Activated T-cell treated with anti-CD3 and anti-CD28 coated beads, Interleukin-2, amount 50 U/mL, for 48 hours (primary cell): ENCODE measurements at places on chromosomes 11 and 22.

GRCh38 chr22:37775785-37776638 lies 31.7 kb upstream of the GCAT start:
- no peak for DNase-seq

DNA sequence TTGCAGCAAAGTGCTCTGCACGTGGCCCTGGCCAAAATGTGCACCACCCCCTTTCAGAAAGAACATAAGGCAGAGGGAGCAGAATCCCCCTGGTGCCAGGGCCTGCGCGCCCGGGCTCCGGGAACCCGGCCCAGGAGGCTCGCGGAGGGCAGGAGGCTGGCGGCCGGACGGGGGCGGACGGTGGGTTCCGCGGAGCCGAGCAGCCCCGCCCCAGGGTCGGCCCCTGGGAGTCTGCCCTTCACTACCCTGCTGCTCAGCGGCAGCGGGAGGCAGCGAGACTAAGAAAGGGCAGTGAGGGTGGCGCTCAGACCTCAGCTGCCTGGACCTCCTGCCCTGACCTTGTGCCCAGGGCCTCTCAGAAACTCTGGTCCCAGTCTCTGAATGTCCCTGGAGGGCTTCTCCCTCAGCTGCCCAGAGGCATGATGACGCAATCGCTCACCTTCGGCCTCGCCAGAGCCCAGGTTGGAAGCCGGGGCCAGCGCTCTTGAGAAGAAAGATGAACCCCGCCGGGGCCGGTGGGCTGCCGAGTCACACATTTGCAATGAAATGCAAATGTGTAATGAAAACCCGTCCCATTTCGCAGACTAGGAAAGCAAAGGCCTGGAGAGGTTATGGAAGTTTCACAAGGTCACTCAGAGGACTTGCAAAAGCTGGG lies 1.1 kb upstream of the CLMP start:
- DNase-seq: no peak

DNA sequence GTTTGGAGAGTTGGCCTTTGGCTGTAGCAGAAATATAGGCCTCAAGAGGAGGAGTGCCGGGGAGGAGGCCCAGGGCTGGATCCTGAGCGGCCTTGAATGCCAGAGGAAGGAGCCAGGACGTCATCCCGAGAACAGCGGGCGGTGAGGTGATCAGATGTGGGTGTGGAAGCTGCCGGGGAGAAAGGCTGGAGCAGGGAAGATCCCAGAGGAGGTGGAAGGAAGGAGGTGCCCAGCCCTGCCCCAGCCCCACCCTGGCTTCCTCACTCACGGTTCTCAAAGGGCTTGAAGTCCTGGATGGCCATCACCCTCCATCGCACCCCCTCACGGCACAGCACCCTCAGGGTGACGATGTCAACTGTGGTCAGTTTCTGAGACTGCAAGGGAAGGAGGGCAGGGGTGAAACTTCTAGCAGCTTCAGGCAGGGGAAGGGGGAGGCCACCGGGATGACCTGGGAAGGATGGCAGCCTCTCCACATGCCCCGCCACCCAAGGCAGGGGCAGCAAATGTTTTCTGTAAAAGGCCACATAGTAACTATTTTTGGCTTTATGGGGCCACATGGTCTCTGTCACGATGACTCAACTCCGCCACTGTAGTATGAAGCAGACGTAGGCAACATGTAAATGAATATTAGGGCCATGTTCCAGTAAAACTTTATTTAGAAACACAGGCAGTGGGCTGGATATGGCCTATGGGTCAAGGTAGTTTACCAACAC lies 10.7 kb downstream of the IL2RB start:
- no peak for DNase-seq

GRCh38 chr11:118629761-118630661 lies 22.6 kb downstream of the PHLDB1 start:
- DNase-seq: no peak

GRCh38 chr11:123046473-123047259 lies 15.3 kb downstream of the HSPA8 start:
- no peak for DNase-seq

- no peak for DNase-seq
These were observed 141.0 kb downstream of the SLC17A6 start for GRCh38 chr11:22479208-22479607.

DNA sequence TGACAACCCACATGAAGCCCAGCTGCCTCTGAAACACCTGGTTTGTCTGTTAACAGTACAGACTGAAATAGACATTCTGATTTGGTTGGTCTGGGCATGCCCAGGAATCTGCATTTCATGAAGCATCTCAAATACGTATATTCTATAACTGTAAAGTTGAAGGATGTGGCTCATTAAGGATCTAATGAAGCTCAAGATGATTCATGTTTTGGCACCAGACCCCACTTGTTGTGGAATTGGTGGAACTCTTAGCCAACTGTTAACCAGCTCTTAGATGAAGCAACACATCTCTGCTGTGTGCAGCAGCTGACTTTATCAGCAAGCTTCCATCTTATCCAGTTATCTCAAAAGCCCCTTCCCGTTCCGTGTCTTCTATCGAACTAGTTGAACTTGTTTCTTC lies 232.2 kb downstream of the INSC start:
- no peak for DNase-seq

DNA sequence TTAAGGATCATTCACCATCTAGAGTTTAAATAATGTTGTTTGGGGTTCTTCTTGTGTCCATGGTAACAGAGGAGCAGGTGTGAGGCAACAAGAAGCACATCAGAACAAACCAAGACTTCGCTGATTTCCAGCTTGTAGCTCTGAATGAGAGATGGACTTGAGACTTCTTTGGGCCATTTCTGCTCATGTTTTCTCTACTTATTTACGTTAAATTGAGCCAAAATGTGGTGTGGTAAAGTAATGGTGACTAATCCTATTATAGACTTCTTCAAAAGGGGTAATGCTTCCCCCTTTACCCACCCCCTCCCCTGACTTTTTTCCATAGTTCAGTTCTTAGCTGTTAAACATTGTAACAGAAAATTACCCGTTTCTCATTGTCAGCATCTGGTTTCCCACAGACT lies 65.2 kb downstream of the CSTPP1 start:
- DNase-seq: no peak

- peak; percentile 71 for DNase-seq
These were observed 16.7 kb downstream of the ATG2A start for GRCh38 chr11:64900263-64900678.

- DNase-seq: no peak
These were observed 8.2 kb upstream of the HBE1 start for GRCh38 chr11:5277807-5278382.

DNA sequence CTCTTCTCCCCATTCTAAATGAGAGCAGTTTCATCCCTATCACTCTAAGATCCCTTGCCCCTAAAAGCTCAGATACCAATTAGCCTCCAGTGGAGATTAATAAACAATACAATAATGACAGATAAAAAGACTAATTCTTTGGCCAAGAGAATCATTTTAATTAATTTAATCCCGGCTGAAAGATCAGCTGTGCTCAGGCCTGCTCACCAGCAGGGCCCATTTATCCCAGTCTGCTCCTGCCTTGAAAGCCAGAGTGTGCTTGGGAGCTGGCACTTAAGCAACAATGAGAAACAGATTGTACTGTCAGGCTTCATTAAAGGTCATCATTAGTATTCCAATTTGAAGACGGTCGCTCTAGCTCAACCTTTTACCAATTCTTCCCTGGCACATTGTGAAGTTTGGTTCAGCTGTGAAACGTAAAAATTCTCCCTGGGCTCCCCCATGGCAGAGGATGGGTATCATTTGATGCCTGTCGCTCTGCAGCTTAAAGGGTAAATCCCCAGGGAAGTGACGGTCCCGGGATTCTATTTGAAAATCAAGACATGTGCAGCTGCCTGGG lies 36.1 kb upstream of the HTATIP2 start:
- DNase-seq: no peak

- DNase-seq: peak; percentile 54
These were observed 10.3 kb upstream of the UCP3 start for GRCh38 chr11:74019104-74019738.

DNA sequence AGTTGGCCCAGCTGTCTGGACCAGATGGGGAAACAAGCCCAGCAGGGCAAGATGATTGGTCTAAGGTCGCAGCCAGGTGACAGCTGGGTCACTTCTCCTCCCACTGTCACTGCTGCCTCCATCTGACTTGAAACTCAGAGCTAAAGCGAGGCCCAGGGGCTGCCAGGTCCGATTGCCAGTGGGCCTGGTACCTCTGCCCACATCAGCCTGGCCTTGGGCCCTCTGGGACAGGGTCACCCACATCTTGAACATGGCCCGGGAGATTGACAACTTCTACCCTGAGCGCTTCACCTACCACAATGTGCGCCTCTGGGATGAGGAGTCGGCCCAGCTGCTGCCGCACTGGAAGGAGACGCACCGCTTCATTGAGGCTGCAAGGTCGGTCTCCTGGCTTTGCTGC lies 5.8 kb downstream of the SSH3 start:
- DNase-seq: no peak

GRCh38 chr11:43504316-43504950 lies 145.7 kb downstream of the TTC17 start:
- no peak for DNase-seq
